ENCODE measurements at places on chromosomes 7 and 10.

DNA sequence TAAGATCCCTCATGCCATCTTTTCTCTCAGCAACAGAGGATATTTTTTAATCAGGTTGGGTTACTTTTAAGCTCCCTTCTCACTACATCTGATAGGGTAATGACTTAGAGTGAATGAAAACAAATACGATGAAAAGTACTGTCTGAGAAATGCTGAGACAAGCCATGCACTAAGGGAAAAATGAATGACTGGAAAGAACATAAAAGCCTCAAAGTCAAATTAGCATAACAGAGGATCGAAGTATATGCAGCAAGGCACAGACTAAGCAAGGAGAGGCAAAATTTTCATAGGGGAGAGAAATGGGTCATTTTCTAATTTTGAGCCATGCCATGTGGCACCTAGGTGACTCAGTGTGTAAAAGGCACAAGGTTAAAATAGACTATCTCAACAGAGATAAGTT is 8.5 kb upstream of the POT1 start:
- no peak for DNase-seq

- DNase-seq: no peak
These were observed 10.9 kb downstream of the PAPSS2 start for GRCh38 chr10:87670586-87670985.

- peak; percentile 29 for DNase-seq
These were observed 122.3 kb upstream of the LYZL2 start for GRCh38 chr10:30751678-30752331.

- DNase-seq: no peak
These were observed 138.7 kb upstream of the PCLO start for GRCh38 chr7:83301416-83301815.

DNA sequence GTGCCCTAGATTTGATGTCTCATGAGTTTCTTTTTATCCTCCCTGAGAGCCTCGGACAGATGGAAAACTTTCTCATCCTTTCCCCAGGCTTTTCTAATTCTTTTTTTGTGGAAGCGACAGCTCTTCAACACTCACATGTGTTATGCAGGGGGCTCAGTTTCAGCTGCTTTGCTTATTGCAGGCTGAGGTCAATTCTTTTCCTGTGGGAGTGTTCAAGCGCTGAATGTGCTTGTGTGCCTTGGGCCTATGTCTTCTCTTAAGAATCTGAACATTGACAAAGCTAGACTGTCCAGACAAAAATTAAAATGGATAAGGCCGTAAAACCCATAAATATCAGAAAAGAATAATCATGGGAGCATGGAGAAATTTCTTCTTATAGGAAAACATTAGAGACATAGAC is 125.2 kb upstream of the STEAP4 start:
- DNase-seq: no peak

DNA sequence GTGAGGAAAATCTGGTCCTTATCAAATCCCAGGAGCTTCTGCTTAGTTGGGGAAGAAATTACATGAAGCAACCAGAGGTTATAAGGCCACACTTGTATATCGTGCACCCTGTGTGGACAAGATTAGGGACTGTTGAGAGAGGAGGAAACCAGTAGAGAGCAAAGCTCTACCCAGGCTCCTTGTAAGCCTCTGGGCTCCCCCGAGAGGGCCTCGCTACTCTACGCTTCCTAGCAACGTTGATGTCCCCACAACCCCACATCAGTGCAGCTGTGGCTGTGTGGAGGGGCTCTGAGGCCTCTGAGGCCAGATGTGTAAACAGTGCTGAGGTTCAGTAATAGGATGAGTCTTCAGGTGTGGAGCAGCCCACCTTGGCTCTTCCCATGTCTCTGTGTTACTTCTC is 16.0 kb downstream of the HIF1AN start:
- DNase-seq: no peak

- DNase-seq: peak; percentile 72
These were observed 41.5 kb upstream of the NMT2 start for GRCh38 chr10:15209827-15210509.

- no peak for DNase-seq
These were observed 44.2 kb downstream of the DRGX start for GRCh38 chr10:49351669-49352068.

GRCh38 chr7:70776627-70777101 is 355.3 kb upstream of the GALNT17 start:
- DNase-seq: no peak

- DNase-seq: no peak
These were observed 53.2 kb upstream of the KMT2C start for GRCh38 chr7:152489044-152489443.

GRCh38 chr7:88226886-88227516 is 7.2 kb upstream of the SRI start:
- no peak for DNase-seq

GRCh38 chr7:40598915-40599314 is 464.1 kb downstream of the SUGCT start:
- no peak for DNase-seq

- peak; percentile 61 for DNase-seq
These were observed 154.1 kb upstream of the AHR start for GRCh38 chr7:17144322-17144721.

DNA sequence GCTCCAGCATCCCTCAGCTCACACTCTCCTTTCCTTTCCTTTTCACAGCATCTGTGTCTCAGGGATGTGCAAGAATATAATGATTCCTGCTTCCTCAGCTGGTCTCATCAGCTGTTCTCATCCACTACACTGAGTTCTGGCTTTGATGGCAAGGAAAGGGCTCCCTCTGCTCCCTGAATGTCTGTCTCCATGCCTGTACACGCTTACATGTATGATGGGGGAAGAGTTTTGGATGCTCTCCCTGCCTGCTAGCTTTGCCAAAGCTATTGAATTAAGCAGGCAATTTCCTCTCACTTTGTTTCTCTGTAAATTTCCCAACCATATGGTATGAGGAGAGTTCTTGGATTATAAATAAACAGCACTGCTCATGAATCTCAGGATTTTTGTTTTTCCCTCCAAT is 254.5 kb downstream of the SORCS3 start:
- no peak for DNase-seq

DNA sequence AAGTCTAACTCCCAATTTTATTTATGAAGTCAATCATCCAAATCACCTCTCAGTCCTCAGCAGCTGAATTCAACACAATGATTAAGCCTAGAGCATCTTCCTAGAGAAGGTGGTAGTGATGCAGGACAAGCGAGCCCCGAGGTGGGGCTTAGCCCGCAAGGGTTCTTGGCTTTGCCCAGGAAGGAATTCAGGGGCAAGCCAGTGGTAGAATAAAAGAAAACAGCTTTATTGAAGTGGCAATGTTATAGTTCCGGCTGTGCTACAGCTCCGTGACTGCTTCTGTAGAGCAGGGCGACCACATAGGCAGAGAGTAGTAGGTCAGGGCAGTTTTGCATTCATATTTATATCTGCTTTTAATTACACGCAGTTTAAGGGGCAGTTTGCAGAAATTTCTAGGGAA is 18.1 kb downstream of the IL2RA start:
- DNase-seq: no peak

DNA sequence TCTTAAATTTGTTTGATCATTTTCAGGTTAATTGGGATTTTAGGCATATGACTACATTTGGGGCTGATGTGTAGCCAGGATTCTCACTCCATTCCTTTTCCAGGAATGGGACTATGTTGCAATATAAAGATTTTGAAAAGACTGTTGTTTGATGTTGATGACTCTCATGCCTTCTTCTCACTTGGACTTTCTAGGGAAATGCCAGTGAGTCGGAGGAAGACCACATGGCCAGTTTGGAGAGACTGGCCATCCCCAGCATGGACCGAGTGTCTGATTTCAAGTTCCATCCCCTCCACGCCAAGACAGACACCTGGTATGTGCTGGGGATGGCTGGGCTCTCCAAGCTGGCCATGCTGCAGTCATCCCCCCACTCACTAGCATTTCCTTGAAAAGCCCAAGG is 5.5 kb downstream of the IGFBP3 start:
- no peak for DNase-seq

DNA sequence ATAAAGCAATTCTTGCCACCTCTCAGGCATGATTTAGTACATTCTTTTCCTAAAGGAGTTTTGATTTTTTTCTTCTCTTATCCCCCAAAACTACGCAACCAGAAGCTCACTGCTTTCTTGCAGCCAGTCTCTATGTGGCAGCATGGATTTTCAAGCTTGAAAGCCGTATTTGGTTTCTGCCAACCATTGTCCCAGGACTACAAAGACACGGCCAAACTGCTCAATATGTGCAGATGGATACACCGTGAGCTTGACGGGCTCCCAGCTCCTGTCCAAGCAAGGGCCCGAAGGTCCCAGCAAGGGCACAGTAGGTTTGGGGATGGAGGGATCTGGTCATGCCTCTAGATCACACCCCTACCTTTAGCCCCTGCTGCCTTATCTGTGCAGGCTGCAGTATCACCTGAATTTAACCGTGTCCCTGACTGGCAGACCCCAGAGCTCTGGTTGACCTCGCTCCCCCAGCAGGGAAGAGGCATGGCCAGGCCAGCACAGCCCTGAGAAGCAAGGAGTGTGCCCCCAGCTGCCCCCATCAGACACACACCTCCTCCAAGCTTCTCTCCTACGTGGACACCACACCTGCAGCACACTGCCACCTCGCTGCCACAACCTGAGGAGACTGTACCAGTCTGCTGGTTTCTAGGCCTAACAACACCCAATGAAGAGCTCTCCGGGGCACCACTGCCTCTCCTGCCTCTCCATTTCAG is 86.8 kb downstream of the COBL start:
- DNase-seq: no peak

GRCh38 chr7:158949359-158949758 is 93.0 kb downstream of the DYNC2I1 start:
- no peak for DNase-seq

DNA sequence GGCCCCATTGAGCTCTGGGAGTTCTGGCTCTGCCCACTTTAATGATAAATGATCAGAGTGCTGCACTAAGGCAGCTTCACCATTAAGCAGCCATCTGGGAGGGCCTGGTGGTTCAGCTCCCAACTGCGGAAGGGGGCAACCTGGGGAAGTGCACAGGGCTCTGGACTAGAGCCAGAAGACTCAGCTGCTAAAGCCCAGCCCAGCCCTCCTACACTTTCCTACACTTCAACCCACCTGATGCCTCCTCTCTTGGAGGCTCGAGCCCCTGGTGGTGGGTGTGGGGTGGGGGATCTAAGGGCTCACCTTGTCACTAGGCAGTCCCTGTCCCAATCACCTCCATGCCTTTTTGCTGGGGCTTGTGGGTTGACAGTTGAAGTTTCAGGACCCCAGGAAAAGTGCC is 60.6 kb upstream of the ANTXRL start:
- DNase-seq: no peak

GRCh38 chr10:14742382-14742781 is 32.3 kb downstream of the FAM107B start:
- no peak for DNase-seq

DNA sequence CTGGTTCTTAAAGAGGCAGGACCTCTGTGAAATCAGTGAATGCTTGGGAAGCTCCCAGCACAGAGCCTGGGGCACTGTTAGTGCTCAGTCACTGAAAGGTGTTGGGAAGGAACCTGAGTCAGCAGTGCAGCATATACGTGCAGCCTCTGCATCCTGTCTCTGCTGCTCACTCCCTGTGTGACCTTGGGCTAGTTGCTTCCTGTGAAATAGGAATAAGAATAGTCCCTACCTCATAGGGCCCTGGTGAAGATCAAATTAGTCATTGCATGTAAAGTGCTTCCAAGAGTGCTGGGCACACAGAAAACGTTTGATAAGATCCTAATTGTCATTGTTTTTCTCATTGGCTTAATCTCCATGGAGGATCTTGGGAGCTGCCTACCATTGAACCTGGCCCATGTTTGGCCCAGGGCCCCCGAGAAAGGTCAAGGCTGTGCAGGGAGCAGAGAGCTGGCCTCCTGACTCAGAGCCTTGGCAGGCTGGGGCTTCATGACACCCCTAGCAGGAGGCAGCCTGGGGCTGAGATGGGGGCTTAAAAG is 73.3 kb upstream of the COL13A1 start:
- DNase-seq: no peak

GRCh38 chr7:131774419-131775220 is 218.2 kb upstream of the PODXL start:
- no peak for DNase-seq

GRCh38 chr7:32293833-32294232 is 196.3 kb downstream of the LSM5 start:
- no peak for DNase-seq

DNA sequence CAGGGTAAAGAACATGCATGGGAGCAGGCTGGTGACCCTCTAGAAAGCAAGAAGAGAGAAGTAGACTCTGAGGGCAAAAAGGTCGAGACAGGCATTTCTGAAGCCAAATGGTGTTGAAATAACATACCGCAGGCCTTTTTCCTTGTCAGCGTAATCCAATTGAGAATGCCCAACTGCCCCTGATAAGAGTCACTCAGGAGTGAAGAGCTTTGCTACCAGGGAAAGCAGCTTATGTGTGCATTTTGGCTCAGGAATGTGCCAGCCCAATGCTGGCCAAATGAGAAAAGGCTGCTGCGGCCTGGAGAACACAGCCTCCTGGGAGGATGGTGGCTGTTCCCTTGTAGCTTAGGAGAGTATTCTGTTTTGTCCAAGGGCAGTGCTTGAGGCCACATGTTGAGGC is 61.4 kb upstream of the NFKB2 start:
- DNase-seq: no peak

- DNase-seq: peak; percentile 16
These were observed 5.3 kb downstream of the FRMD4A start for GRCh38 chr10:14325325-14325955.

- no peak for DNase-seq
These were observed 770.5 kb downstream of the LRMDA start for GRCh38 chr10:76201962-76202361.

DNA sequence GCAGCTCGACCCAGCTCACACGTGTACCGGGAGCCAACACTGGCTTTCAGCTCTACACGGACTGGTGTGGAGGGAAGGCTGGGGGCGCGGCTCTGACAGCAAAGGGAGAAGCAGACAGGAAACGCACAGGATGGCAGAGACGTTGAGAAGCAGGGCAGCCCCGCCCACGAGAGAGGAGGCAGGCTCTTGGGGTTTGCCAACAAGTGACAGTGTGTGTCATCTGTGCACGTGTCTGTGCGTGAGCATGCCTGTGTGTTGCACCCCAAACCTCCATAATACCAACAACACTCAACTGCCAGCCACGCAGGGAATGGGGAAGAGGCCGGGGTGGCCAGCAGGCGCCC is 64.4 kb upstream of the PDGFA start:
- DNase-seq: peak; percentile 91

- no peak for DNase-seq
These were observed 104.7 kb upstream of the RAB11FIP2 start for GRCh38 chr10:118151461-118151860.
